Omental fat pad (tissue), 4 donors: ENCODE measurements at places on chromosomes 2 and 18.

DNA sequence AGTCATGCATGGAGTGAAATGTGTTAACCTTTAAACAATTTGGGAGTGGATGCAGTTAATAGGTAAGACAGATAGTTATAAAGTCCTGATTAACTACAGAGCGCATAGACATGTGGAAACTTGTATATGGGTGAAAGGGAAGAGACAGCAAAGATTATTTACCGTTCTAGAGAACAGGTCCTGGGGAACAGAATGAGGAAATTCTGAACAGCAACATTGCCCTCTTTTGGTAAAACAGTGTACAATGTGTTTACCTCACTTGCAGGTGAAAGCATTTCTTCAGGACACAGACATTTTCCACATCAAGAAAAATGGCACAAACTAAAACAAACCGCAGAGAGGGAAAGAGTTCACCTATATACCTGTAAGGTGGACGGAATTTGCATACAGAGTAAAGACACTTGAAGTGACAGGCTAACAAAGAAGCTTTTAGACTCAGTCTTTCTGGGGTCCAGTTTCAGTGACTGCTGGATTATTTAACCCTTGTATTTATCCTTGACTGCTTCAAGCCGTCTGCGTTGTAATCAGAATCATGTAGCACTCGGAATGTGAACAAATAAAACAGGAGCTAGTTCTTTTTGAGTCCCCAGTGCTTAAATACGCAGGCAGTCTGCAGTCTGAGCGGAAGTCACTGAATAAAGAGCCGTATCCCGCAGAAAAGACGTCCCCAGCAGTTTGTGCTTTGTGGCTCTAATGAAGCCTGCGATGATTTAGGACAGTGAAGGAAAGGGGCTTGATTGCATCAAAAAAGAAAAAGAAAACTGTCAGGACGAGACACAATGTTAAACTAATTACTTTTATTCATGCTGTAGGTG is 364.8 kb upstream of the GALNT5 start:
- no peak for DNase-seq

DNA sequence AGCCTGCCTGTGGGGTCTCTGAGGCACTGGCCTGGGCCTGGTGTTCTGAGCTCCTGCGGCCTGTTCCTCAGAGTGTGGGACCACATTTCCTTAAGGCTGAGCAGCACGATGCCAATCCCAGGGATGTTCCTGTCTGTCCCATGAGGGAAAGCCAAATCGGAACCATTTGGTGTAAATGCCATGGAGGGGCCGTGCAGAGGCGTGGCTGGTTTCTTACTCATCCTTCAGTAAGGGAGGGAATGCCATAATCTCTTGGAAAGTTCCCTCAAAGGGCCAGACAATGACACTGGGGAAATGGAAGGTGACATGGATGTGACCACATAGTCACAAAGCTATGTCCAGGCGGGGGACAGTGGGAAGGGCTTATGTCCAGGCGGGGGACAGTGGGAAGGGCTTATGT is 14.4 kb upstream of the PTMA start:
- no peak for DNase-seq

- DNase-seq: no peak
Measured at GRCh38 chr18:59159265-59159664, 19.6 kb downstream of the SEC11C start.

DNA sequence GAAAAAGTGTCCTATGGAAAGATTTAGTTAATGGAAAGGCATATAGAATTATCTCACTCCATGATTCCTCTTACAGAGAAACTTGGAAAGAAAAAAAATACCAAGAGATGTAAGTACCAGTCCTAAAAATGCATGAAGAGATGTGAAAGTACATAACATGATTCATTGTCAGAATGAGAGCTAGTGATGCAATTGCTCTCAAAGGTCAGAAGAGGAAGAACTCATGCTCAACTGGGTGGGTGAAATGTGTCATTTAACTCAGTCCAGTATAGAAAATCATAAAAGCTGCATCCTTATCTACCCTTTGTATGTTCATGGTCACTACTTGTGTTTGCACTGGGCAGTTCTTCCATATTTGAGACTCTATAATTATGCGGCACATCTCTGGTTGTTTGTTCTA is 300.0 kb upstream of the PIK3C3 start:
- no peak for DNase-seq

DNA sequence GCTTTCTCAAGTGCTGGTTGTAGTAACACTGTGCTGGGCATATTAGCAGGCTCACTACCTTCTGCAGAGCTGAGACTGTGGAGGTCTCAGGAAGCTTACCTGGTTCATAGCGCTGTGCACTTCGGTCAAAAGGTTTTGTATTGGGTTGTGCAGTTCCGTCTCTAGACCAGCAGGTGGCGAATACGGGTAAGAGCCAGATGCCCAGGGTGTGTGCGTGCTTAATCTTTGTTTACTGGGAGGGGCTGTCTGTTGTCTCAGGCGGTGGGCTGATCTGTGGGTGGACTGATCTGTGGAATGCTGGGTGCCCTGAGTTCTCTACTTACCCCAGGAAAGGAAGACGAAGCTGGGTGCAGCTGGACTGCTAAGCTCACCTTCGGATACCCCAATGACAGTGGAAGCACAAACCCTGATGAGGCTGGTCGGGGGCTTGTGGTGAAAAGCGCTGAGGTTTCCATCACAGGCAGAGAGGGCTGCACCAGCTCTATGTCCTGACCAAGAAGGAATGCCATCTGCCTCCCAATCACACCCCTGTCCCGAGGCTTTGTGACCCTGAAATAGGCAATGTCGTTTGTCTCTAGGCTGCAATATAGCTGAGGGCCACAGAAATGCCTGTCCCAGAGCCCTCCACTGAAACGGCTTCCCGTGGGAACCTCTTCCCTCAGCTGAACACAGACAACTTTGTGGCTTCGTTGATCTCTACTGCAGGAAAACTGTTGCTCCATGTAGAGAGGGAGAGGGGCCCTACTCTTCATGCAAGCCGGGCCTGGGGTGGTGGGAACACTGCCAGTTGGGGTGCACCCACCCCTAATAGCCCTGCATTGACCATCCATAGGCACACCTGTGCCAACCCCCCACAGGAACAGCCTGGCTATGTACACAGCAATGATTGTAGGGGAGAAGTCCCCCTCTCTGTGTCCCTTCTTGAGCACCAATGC is 45.9 kb upstream of the FAM117B start:
- peak; percentile 35 for DNase-seq

- no peak for DNase-seq
Measured at GRCh38 chr2:102206666-102207341, 20.0 kb downstream of the IL1RL2 start.

DNA sequence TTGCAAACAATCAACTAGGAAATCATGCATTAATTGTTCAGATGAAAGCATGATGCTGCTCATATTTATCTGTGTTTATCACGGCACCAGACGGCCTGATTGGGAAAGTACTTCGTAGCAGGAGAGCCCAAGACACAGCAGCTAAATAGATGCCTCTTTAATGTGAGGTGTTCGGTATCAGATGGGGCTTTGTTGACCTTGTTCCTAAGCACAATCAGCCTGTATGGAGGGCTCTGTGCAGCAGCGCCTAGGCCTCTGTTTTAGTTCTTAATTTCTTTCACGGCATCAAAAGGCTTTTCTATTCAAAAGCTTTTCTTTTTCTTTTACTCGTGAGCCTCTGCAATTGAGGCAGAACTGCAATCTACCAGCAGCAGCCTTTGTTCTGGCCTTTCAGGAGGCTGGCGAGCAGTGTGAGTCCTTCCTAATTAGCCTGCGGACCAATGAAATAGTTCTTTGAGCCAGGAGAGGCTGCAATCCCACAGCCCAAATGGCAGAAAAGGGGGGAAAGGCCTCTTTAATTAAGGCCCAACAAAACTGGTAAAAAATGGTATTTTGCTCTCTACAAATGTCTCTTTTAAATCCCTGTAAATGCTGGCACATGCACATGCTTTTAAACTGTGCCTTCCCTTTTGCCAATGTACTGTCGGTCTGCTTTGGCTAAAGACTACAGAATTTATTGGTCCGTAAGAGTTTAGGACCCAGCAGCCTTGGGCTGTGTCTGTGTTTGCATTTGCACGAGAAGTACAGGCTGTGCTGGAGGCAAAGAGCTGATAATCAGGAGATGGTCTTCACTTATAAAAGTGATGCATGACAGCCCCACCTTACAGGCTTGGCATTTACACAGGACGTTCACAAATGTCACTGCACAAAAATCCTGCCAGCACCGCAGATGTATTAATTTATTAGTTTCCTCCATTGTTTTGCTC is 159.6 kb downstream of the RND3 start:
- DNase-seq: no peak

- DNase-seq: no peak
Measured at GRCh38 chr18:29874519-29875098, 1167.9 kb downstream of the DSC3 start.

DNA sequence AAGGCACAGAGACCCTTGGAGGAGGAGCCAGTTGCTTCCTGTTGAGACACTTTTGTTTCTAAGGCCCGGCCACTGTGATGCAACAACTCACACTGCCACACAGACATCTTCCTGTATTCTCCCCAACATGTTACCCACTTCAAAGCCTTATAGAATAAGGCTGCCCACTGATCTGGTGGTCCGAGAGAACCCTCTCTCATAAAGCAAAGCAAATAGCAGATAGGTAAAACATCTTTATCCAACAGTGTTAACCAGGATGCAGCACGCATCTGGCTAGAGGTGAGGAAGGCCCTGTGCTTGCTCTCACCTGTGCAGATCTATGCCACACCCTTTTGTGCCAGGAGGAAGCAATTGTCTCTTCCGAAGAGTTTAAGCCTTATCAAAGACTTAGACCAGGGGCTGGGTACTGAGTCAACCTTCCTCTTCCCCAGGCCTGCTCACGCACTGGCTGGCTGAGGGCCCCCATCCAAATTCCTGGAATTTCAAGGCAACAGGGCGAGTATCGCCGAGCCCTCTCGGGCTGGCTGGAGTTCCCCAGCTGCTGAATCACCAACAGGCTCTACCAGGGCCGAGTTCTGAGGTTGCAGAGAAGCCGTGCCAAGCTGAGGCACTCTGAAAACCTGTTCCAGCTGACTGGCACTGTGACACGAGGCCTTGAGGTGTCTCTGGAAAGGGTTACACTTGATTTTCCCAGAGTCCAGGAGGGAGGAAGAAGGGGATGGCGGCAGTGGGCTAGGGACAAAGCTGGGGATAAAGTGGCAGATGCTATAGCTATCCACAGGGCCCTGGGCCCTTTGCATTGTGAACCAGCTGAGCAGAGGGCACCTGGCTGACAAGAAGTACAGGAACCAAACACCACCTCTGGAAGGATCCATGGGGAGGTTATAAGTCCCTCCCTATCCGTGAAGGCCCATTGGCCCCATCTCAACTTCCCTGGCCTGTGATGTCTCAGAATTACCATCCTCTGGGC is 29.3 kb downstream of the TGFA start:
- no peak for DNase-seq

DNA sequence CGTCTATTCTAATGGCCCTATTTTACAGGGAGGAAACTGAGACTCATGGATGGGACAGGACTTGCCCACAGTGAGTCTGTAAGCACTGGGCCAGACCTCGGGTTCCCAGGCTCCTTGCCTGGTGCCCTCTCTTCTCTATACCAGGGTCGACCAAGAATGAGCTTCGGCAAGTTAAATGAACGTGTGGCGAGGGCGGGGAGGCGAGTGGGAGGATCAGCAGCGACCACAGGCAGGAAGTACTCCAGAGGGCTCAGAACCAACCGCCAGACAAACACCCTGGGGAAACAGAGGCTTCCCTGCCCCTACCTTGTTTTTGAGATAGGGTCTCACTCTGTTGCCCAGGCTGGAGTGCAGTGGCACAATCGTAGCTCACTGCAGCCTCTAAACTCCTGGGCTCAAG is 177.7 kb upstream of the SMAD2 start:
- no peak for DNase-seq

DNA sequence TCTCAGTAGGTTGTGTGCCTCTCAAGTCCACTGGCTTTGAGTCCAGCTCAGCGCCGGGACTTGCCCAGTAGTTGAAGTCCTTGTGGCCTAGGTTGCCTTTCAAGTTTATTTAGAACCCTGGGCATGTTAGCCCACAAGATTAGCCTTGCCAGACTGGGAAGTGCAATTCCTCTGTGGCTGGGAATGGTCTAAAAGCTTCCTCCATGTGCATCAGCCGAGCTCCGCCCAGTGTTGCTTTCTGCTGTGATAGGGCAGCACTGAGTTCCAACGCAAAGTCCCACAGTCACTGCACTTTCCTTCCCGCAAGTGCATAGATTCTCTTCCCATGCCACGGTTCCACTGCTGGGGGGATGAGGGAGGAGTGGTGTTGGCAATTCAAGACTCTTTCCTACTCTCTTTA is 308.9 kb upstream of the THUMPD2 start:
- no peak for DNase-seq

DNA sequence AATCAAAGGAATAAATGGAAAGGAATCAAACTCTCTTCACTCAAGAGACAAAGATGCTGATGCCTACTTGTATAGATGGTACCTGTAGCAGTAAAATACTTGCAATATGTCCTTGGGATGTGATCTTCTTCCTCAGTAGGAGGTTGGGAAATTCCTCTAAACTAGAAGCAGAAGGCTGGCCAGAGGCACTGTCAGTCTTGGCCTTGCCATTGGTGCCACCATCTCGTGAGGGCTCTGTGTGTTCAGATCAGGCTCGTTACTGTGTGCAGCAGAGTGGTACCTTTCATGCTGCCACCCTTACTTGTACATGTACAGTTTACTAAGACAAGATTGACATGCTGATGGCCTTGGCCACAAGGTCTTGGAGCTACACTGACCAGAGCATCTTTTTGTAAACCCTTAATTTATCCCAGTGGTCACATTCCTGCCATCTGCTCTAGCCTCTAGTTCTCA is 169.0 kb downstream of the MYCN start:
- DNase-seq: no peak

DNA sequence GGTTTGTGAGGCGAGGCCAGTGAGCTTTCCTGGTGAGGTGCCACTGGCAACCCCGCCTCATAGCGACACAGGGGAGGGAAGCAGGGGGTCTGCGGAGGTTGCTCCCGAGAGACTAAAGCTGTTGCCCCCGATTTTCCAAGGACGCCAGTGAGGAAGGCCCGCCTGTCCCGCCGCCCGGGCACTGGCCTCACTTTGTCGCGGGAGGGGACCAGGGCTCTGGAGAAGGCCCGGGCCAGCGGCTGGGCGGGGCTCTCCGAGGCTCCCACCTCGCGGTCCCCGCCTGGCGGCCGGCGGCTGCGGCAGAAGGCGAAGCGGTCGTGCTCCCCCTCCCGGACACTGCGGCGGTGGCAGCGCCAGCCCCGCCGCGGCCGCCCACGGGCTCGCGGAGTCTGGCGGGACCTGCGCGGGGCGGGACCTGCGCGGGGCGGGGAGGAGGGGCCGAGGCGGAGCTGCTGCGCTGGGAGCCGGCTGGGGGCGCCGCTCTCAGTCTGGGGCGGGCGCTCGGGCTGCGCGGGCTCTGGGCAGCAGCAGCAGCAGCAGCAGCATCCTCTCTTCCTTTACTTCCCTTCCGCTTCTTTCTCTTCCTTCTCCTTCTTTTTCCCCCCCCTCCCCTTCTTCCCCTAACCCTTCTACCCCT is at the start of gene MAP2:
TSS of gene MAP2 (plus strand) at position 486 of the 637 bp plus-strand sequence. CDS start 229,124 bp downstream, outside the sequence.
- DNase-seq: peak; percentile 34

- no peak for DNase-seq
Measured at GRCh38 chr2:146123256-146123655, 1603.3 kb upstream of the ZEB2 start.

DNA sequence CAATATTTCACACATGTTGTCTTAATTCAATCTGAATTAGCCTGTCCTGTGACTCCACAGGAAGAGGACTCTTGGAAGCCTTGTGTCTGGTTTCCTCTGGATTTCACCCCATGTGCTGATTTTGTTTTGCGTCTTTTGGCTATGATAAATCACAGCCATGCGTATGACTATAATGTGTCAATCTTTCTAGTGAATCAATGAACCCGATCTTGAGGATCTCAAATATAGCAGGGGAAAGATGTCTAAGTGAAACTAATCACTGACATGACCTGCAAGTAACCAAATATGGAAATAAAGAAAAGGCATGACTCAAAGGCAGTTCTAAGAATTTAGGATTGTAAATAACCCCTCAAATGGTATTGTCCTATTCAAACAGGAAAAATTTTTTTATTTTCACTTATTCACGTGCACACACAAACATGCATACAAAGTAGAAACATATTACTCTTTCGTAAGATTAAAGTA is 8.2 kb downstream of the WDFY1 start:
- no peak for DNase-seq
